H4 (cell line): ENCODE measurements at places on chromosomes 3 and 15.

- no peak for DNase-seq
Measured at GRCh38 chr15:89371228-89372044, 36.8 kb upstream of the POLG start.

DNA sequence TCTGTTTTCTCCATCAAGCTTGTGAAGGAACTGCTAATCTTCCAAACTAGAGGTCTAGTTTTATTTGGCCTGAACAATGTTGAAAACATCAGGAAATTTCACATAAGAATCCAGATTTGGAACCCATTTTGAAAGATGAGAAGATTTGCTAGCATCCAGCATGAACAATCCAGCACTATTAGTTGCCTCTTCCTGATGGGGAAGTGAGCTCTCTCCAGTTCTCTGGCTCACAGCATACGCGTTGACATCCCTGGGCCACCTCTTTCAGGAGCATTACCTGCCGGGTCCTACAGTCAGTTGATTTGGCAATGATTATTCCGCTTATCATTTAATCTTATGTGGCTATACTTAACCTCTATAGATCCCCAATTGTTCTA, 10.9 kb downstream of the GPR87 start:
- peak; percentile 25 for DNase-seq

DNA sequence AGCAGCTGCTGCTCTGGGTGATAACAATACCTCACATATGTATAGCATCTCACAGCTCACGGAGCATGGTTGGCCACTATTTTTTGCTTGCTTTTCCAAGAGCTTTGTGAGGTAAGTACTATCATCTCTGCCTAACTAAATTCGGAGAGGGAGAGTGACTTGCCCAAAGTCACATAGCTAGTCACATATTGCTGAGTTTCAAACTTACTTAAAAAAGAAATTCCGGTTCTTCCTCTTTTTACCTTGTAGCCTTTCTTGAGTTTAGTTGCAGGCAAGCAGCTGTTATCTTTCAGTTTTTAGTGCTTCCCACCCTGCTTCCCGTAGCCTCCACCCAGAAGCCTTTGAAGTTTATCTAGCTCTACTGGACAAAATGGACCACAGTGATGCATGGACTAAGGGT, 309.2 kb downstream of the PDCD6IP start:
- no peak for DNase-seq

GRCh38 chr15:99818872-99819271, 85.6 kb upstream of the LYSMD4 start:
- DNase-seq = no peak

GRCh38 chr15:44275150-44275830, 13.2 kb upstream of the GOLM2 start:
- no peak for DNase-seq

DNA sequence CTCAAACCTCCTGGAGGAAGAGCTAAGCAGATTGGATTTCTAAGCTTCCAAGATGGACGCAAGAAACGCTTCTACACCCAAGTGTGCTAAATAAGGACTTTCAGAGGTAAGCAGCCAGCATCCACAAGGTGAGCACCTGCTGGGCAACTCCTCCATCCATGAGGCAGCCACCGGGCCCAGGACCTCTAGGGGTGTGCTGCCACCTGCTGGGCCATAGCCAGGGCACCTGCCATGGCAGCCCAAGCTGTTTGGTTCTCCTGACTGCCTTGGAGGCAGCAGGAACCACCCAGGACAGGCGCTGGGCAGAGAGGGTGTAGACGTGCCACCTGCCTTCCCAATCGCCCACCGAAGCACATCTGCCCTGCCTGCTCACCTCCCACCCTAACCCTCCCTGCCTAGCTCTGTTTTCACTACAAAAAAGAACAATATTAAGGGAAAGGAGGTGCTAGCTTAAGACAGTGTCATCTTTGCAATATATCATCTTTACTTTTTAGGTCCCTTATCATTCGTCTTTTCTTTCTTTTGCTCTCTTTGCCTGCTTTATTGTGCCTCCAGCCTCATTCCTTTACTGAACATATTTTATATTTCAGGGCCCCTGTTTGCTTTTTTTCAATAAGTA, 12.9 kb downstream of the C15orf62 start:
- DNase-seq = peak; percentile 46
